ENCODE measurements at places on chromosomes 16 and 17.
A peak's percentile ranks its signal among the peaks of the same experiment; 100 is the strongest.

GRCh38 chr17:704111-704864, 10.4 kb downstream of the VPS53 start:
- no peak for DNase-seq

- DNase-seq, result no peak
Measured at GRCh38 chr16:5504064-5504781, 406.6 kb upstream of the EEF2KMT start.

- DNase-seq, result no peak
Measured at GRCh38 chr16:23552161-23552560, 5.0 kb downstream of the EARS2 start.

DNA sequence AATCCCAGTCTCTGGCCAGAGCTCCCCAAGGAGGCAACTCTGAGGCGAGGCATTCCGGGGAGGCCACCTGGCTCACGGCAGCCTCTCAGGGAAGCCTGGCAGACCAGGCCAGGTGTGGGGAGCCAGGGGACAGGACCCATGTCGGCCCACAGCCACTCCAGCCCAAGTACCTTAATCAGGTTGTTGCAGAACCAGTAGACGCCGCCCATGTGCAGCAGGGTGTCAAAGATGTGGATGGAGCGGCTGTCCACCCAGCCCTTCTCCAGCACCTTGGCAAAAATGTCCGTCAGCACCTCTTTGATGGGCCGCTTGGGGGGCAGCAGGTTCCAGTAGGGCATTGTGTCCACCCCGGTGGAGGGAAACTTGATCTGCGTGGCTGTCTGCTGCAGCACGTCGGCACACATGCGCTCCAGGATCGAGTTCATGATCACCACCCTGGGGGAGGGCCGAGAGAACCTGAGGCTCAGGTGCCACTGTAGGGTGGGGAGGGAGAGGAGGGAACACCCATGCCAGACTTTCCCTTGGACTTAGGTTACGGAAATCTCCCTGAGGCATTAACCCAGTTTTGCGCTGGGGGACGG, 7.8 kb downstream of the CSF3 start:
- no peak for DNase-seq

GRCh38 chr16:14125708-14126107, 54.6 kb downstream of the MRTFB start:
- DNase-seq, result no peak

- no peak for DNase-seq
Measured at GRCh38 chr16:68091380-68092261, 6.5 kb downstream of the NFATC3 start.

DNA sequence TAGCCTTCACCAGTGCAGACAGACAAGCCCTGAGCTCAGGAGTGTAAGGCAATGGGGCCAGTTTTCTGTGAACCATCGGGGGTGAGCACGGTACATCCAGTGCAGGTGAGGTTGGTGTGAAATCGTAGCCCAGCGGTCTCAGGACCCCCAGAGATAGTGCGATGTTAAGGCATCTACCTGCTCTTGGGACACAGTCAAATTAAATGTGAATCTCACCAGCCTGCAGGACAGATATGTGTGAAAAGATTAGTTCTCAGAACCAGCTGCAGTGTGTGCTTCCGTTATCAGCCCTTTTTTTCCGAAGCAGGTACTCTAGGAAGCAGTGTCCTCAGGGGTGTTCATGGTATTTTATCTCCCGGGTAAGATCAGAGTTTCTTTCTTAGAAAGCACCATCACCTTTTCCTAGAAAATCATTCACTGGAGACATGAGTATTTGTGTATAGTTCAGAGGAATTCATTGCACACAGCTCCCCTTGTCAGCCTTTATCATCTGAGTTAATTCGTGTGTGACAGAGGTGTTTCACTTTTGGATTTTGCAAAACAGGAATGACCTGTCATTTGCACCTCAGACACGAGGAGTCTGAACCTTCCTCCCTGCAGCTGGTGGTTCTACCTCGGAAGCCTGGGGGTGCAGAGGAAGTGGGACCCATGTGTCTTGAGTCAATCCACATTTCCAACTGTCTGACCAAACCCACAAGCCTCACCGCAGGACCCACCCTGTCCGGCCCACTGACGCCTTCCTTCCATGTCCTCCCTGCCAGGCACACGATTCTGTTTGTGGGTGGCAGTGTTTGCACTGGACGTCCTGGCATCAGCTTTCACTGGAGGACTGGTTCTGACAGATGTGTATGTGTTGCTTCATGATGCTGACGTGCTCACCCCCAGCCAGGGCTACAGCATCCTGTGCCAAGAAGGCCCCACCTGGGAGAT, 107.8 kb downstream of the CLEC16A start:
- peak; percentile 22 for DNase-seq

- no peak for DNase-seq
Measured at GRCh38 chr16:62038646-62039045, 2.4 kb upstream of the CDH8 start.

- DNase-seq, result no peak
Measured at GRCh38 chr16:27253526-27253930, 15.0 kb downstream of the NSMCE1 start.

DNA sequence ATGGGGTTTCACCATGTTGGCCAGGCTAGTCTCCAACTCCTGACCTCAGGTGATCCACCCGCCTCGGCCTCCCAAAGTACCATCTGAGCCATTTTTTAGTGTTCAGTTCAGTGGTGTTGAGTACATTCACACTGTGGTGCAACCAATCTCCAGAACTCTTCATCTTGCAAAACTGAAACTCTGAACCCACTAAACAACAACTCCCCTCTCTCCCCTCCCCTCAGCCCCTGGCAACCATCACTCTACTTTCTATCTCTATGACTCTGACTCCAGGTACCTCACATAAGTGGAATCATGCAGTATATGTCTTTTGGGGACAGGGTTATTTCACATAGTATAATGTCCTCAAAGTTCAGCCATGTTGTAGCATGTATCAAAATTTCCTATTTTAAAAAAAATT, 18.7 kb upstream of the MAPK3 start:
- no peak for DNase-seq

DNA sequence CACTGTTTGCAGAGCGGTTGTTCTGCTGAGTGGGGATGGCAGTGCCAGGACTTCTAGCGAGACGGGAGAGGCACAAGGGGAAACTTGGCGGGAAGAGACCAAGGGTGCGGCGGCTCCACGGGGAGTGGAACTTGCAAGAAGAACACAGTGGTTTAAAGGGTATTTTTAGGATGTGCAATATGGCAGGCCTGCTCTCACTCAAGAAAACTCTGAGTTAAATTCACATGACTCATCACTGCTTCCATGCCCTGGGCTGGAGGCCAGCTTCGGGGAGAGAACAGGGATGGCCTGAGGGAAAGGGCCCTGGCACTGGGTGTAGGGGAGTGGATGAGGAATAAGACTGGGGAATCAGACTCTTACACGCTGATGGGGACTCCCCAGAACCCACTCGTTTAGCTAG, 13.3 kb upstream of the CD300LD start:
- DNase-seq, result no peak

- DNase-seq, result no peak
Measured at GRCh38 chr16:53166099-53166498, 111.3 kb downstream of the CHD9 start.

DNA sequence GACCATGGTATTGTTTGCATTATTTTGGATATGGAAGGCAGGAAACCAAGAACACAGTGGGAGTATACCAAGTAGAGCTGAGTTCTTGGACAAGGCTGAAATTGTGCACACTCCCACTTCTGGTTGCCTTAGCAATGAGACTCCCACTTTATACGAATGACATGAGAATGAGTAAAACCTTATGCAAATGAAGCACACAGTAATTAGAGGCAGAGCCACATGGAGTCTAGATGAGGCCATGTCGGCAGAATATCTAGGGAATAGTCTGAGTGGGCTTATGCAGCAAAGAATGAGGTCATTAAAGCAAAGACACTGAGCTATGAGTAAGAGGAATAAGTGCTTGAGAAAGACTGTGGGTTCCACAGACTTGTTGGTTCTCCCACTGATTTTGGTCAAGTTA, 178.7 kb downstream of the GRIN2A start:
- DNase-seq, result no peak

- DNase-seq, result peak; percentile 49
Measured at GRCh38 chr17:42050393-42051012, at the start of gene C17orf113. Gene C17orf113, minus strand, starts transcription at chr17:42050601. Its CDS starts 7,225 bp downstream, at chr17:42043376.

- DNase-seq, result no peak
Measured at GRCh38 chr16:89006036-89006752, 29.2 kb upstream of the CBFA2T3 start.

DNA sequence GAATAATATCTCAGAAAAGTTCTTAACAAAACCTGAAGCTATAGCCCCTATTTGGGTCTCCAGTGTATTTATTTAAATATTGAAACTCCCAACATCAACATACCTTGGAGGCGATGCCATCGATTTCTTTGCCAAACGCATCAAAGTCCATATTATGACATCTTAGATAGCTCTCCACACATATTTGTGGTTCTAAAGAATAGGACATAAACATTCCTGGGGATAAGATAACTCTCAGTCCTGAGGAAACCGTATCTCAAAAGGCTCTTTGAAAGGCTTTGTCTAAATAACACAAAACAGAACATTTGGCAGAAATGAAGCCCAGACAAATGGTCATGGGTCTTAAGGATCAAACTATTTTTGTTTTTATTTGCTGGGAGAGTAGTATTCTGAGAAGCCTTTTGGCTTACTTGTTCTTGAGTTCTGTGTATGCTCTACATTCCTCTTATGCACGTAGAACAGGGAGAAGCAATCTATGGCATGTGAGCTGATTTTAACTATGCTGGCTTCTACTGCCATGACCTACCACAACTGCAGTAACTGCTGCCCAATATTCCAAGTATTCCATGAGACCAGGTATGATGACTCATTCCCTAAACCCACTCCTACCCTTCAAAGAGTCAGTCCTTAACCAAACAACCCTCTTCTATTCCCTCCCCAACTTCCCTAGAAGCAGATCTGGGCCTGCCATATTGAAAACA, 279.0 kb upstream of the ZFHX3 start:
- no peak for DNase-seq

GRCh38 chr17:70271200-70271599, 101.9 kb downstream of the KCNJ2 start:
- no peak for DNase-seq

DNA sequence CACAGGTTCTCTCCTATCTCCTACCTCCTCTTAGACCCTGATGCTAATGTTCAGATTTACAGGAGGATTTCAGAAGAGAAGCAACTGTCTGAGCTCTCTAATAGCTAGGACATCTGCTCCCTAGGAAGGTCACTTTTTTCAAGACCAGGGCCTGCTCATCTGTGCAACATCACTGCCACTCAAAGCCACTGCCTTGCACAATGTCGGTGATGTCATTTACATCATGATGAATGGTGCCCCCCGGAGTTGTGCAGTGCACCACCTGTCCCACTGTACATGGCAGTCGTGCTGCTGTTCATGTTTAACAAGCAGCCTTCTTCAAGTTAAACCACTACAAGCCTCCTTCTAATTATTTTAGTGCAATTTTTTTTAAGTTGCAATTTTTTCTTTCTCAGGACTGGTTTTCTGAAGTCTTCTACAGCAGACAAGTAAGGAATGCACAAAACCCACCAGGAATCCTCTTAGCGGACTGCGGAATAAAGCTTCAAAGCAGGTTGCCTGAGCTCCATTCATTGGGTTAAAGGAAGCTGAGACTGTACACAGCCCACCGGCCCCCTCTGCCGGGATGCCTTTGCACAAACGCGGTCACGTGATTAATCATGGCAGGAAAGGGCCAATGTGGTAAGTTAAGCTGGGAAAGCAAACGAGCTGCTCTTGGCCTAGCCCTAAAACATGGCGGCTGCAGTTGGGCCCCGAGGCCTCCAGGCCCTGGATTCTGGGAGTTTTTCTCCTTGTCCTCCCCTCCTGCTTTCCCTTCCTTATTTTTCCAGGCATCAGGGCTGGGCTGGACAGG, 74.1 kb downstream of the MYH11 start:
- no peak for DNase-seq

DNA sequence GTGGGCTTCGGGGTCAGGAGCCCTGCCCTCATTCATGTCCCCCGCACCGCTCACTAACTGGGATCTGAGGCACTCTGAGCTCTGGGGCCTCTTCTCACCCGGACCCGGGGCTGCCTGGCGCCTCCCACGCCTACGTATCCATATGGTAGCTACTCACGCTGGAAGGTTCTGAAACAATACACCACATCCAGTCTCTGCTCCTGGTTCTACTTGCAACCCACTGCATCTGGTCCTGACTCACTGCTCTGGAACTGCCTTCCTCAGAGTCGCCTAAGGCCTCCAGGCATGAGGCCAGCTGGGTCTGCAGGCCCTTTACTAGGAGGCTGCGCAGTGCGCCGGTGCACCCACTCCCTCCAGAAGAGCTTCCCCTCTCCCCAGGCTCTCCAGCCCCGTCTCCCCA, 18.1 kb downstream of the USP36 start:
- DNase-seq, result no peak

GRCh38 chr17:18967916-18968315, 16.0 kb downstream of the SLC5A10 start:
- DNase-seq, result no peak

GRCh38 chr17:58337600-58338453, 9.2 kb upstream of the TSPOAP1 start:
- peak; percentile 91 for DNase-seq

DNA sequence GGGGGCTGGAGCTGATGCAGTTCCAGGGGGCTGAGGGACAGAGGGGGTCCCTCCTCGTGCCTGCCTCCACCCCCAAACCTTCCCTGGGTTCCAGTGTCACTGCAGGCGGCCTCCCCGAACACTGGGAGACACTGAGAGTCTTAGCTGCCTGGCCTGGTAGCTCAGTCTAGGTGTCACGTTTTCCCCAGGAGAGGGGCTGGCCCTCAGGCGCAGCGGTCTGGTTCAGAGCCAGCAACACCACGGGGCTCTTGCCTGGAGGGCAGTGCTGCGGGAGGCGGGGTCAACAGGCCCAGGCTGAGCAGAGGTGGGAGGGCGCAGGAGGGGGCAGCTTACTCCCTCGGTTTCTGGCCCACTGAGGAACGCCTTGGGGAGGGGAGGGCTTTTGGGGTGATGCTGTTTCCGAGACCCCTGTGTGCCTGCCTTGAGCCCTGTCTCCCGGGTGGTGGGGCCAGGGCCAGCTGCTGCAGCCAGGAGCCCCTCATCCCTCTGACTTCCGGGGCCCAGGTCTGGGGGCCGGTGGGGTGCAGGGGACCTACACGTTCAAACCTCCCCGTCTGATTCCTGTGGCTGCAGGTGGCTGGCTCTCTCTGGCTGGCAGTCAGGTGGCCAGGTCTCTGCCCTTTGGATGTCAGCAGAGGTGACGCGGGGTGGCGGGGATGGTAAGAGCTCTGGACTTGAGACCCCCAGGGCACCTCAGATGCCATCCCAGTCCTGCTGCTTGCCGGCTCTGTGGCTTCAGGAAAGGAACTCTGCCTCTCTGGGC, 89.3 kb upstream of the GSE1 start:
- DNase-seq, result no peak

- DNase-seq, result no peak
Measured at GRCh38 chr17:3950584-3950983, 13.7 kb downstream of the ATP2A3 start.

DNA sequence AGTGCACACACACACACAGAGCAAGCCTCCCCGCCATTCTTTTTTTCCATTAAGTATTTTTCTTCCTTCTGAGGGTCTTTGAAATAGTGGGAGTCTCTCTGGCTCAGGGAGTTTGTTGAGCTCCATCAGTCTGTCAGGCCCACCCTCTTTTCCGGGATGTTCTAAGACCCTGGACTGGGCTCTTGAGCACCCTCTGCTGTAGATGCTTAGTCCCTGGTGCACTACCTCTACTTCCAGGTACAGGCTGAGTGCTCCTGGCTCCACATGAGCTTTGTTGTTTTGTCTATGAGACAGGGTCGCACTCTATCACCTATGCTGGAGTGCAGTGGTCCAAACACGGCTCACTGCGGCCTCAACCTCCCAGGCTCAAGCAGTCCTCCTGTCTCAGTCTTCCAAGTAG, 20.7 kb downstream of the LIMD2 start:
- DNase-seq, result no peak

- no peak for DNase-seq
Measured at GRCh38 chr17:2414446-2415064, 13.7 kb upstream of the MNT start.

- no peak for DNase-seq
Measured at GRCh38 chr17:49708515-49709183, 885 bp upstream of the SLC35B1 start.
